Cardiac muscle cell (in vitro differentiated cells and primary cell): ENCODE measurements at places on chromosomes 12 and 14. TPM values are rescaled to one million over a fixed set of nuclear protein-coding genes. Genes with fewer than 3 reads are reported as not detected.

DNA sequence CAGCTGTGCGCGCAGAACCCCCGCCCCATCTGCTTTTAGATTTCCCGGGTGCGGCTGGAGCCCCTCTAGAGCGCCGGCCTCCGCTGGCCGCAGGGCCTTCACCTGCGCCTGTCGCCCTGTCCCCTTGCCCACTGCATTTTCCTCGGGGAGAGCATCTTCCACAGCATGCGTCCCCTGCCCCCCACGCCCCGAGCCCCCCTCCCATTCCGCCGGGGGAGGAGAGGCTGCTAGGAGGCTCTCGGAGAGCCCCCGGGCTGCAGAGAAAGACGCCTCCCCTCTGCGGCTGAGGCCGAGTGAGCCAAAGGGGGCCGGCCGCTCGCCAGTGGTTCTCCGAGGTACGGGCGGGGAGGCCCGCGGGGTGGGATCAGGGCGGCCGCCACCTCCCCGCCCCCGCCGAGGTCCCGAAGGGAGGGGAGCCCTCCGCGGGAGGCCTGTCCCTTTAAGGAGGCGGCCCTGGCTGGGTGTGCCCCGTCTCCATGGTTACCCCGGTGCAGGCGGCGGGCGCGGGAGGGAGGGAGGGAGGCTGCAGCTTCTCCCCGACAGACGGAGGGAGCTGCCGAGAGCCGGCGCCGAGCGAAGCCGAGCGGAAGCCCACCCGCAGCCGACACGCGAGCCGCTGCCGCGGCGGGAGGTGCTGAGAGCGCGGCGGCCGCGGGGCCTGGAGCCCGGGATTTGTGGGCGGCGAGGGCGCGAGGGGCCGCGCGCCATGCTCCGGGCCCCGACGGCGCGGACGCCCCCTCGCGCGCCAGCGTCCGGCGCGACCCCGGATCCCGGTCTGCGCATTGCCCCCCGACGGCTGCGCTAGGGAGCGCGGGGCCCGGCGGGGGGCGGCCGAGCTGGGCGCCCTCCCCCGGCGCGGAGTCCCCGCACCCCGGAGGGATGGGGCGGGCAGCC, at the start of gene KCNH3:
Gene KCNH3, plus strand, starts transcription at position 521 of the 894 bp plus-strand sequence. CDS start 387 bp downstream, outside the sequence.
- H3K4me3 ChIP-seq, result peak within 1 kb of the TSS; percentile 36
- H3K36me3 ChIP-seq, result no peaks in the 10 kb centered on the region
- peaks cover 95% of the 10 kb centered on the region for H3K27me3 ChIP-seq
- H3K27ac ChIP-seq, result no peak within 1 kb of the TSS

Gene RNFT2
- total RNA-seq, result 17.5 and 19.1 TPM in 2 replicates

Gene SERPINA10
- not detected in 2 replicates for total RNA-seq

GRCh38 chr12:15520844-15521243, 198.5 kb downstream of the PTPRO start:
- no peaks in the 10 kb centered on the region for H3K4me1 ChIP-seq
- H3K27ac ChIP-seq, result no peak overlapping the region
- no peak overlapping the region for H3K4me3 ChIP-seq
- no peaks in the 10 kb centered on the region for H3K27me3 ChIP-seq
- no peak for DNase-seq

- no peak overlapping the region for H3K27ac ChIP-seq
- no peak overlapping the region for H3K4me3 ChIP-seq
- no peaks in the 10 kb centered on the region for H3K4me1 ChIP-seq
- H3K36me3 ChIP-seq, result no peaks in the 10 kb centered on the region
- no peaks in the 10 kb centered on the region for H3K27me3 ChIP-seq
- no peak for DNase-seq
These were observed 116.8 kb upstream of the ABCD2 start for GRCh38 chr12:39736406-39736805.

Gene RFLNA
- 4.5 and 5.7 TPM in 2 replicates for total RNA-seq

GRCh38 chr14:76104802-76105355, 46.8 kb upstream of the GPATCH2L start:
- no peak overlapping the region for H3K27ac ChIP-seq
- H3K36me3 ChIP-seq, result no peaks in the 10 kb centered on the region
- H3K4me3 ChIP-seq, result no peak overlapping the region

GRCh38 chr14:101098641-101099040, 195.1 kb upstream of the RTL1 start:
- no peak overlapping the region for H3K27ac ChIP-seq
- H3K27me3 ChIP-seq, result no peaks in the 10 kb centered on the region
- H3K36me3 ChIP-seq, result no peaks in the 10 kb centered on the region
- H3K4me1 ChIP-seq, result no peaks in the 10 kb centered on the region

- peak overlapping the region; percentile 76 for H3K27ac ChIP-seq
- H3K4me3 ChIP-seq, result no peak overlapping the region
- no peaks in the 10 kb centered on the region for H3K4me1 ChIP-seq
These were observed 15.0 kb downstream of the ZFYVE21 start for GRCh38 chr14:103730490-103731035.

Gene KSR2
- total RNA-seq, result under 0.01 and 0.04 TPM in 2 replicates

DNA sequence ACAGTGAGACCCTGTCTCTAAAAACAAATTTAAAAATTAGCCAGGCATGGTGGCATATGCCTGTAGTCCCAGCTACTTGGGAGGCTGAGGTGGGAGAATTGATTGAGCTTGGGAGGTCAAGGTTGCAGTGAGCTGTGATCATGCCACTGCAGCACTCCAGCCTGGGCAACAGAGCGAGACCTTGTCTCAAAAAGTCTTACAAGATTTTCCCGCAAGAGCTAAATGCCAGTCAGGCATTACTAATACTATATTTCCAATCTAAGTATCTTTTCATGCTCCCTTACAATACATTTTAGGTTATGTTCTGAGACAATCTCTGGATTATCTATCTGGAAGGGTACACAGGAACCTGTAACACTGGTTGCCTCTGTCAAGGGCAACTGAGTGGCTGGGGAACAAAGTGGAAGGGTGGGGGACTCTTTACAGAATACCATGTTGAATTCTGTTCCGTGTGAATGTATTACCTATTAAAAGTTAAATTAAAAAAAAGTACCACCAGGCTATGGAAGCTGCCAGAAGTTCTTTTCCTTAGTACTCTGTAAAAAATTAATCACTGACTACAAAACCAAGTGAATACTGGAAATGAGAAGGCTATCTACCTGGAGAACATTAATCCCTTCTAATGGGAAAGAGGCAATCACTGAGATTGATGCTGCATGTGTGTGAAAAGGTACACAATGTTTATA, 56.7 kb downstream of the BTBD7 start:
- no peak overlapping the region for H3K4me3 ChIP-seq
- no peak for DNase-seq
- H3K4me1 ChIP-seq, result peaks cover 6% of the 10 kb centered on the region
- H3K27me3 ChIP-seq, result no peaks in the 10 kb centered on the region

GRCh38 chr12:94231709-94232108, 83.3 kb downstream of the PLXNC1 start:
- no peaks in the 10 kb centered on the region for H3K27me3 ChIP-seq
- no peak overlapping the region for H3K27ac ChIP-seq
- H3K4me1 ChIP-seq, result peaks cover 7% of the 10 kb centered on the region
- H3K36me3 ChIP-seq, result no peaks in the 10 kb centered on the region

DNA sequence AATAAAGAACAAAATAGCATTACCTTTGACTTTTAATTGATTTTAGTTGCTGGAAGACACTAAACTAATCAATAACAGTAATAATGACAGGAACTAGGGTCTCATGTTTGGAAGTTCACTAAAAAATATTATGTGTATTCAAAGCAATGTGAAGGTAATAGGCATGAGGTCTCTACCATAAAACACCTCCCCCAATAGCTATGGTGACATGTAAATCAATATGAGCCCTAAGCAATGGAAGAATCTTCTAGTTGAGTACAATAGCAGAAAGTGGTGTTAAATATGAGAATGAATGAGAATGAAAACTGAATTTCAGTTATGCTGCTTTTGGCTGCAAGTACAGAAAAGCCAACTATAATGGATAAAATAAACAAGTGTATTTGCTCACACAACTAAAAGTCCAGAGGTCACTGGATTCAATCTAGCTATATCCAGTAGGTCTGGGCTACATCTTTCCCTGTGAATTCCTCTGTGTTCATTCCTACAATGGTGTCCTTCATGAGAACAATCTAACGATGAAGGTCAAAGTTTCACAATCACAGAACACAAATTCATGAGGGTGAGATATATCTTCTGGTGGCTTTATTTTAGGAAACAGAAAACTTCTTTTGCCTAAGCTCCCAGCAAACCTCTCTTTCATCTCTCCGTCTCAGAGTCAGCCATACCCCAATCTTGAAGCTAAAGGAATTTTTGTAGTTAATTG, 728.0 kb downstream of the FSCB start:
- H3K27me3 ChIP-seq, result no peaks in the 10 kb centered on the region
- H3K4me3 ChIP-seq, result no peak overlapping the region
- no peak for DNase-seq
- H3K4me1 ChIP-seq, result no peaks in the 10 kb centered on the region
- H3K27ac ChIP-seq, result no peak overlapping the region

Gene DDN
- total RNA-seq, result 4.4 and 5.4 TPM in 2 replicates

- no peak overlapping the region for H3K4me3 ChIP-seq
- H3K27ac ChIP-seq, result no peak overlapping the region
- DNase-seq, result peak; percentile 36
These were observed 500.4 kb upstream of the GARIN6 start for GRCh38 chr12:99147130-99147529.

GRCh38 chr14:99037777-99038430, 234.1 kb downstream of the BCL11B start:
- H3K27me3 ChIP-seq, result no peaks in the 10 kb centered on the region
- H3K27ac ChIP-seq, result no peak overlapping the region
- no peak overlapping the region for H3K4me3 ChIP-seq

GRCh38 chr14:90228478-90228877, 27.9 kb upstream of the PSMC1 start:
- no peak for DNase-seq
- H3K4me3 ChIP-seq, result no peak overlapping the region
- H3K36me3 ChIP-seq, result no peaks in the 10 kb centered on the region
- H3K27me3 ChIP-seq, result no peaks in the 10 kb centered on the region
- no peak overlapping the region for H3K27ac ChIP-seq
- H3K4me1 ChIP-seq, result no peaks in the 10 kb centered on the region

DNA sequence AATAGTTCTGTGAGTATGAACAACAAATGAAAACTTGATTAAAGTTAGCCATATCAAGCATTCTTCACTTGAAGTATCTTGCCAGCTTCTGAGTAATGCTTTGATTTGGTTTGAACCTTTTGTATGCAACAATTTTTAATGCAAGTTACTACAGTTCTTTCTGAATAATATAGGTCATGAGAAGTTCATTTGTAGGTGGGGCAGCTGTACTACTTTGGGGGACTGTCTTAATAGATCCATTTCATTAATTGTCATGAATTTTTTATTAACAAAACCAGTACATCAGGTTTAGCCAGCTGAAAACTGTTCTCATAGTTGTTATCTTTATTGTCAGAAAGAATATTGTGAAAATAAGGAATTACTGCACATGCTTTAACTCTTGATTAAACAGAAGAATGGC, 142.7 kb downstream of the FOXA1 start:
- H3K4me1 ChIP-seq, result no peaks in the 10 kb centered on the region
- H3K4me3 ChIP-seq, result no peak overlapping the region
- no peaks in the 10 kb centered on the region for H3K27me3 ChIP-seq
- no peaks in the 10 kb centered on the region for H3K36me3 ChIP-seq
- H3K27ac ChIP-seq, result no peak overlapping the region

- H3K4me1 ChIP-seq, result peaks cover 55% of the 10 kb centered on the region
- no peak overlapping the region for H3K4me3 ChIP-seq
- H3K36me3 ChIP-seq, result no peaks in the 10 kb centered on the region
- DNase-seq, result no peak
These were observed 151.1 kb downstream of the SAMD4A start for GRCh38 chr14:54718046-54718445.

DNA sequence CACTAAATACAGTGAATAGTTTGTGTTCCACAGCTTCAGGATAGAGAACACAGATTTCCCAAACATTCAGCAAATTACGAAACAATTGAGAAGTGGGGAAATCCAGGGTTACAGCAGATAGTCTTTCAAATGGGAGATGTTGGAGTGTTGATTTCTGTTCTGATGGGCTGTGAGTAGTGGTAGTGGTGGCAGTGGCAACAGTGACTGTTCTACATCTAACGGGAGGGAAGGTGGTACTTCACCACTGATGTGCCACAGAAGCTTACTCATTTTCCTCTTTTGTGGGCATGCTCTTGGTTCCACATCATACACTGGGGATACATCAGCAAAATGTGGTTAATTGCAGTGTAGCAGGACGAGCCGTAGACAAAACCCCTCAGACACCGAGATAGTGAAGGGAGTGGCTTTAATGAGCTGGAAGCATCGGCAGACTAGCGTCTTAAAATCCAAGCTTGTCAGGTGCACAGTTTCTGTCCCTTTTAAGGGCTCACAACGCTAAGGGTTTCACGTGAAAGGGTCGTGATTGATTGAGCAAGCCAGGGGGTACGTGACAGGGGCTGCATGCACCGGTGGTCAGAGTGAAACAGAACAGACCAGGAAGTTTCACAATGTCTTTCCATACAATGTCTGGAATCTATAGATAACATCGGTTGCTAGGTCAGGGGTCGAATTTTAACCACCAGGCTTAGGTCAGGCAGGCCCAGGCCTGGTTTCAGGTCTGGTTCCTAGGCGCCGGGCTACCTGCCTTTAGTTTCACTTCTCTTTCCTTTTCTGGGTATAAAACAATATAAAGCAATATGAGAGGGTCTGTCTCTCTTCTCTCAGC, 330.6 kb upstream of the FBXO33 start:
- no peaks in the 10 kb centered on the region for H3K4me1 ChIP-seq
- H3K36me3 ChIP-seq, result no peaks in the 10 kb centered on the region
- H3K27ac ChIP-seq, result no peak overlapping the region
- no peaks in the 10 kb centered on the region for H3K27me3 ChIP-seq
- H3K4me3 ChIP-seq, result no peak overlapping the region

GRCh38 chr14:39265806-39266524, 32.2 kb downstream of the MIA2 start:
- H3K36me3 ChIP-seq, result no peaks in the 10 kb centered on the region
- DNase-seq, result peak; percentile 5
- peak overlapping the region; percentile 59 for H3K4me3 ChIP-seq
- peaks cover 12% of the 10 kb centered on the region for H3K4me1 ChIP-seq

- no peak overlapping the region for H3K4me3 ChIP-seq
- no peak for DNase-seq
- no peak overlapping the region for H3K27ac ChIP-seq
- H3K27me3 ChIP-seq, result no peaks in the 10 kb centered on the region
- H3K36me3 ChIP-seq, result peaks cover 3% of the 10 kb centered on the region
These were observed 10.7 kb downstream of the POMT2 start for GRCh38 chr14:77310026-77310425.

DNA sequence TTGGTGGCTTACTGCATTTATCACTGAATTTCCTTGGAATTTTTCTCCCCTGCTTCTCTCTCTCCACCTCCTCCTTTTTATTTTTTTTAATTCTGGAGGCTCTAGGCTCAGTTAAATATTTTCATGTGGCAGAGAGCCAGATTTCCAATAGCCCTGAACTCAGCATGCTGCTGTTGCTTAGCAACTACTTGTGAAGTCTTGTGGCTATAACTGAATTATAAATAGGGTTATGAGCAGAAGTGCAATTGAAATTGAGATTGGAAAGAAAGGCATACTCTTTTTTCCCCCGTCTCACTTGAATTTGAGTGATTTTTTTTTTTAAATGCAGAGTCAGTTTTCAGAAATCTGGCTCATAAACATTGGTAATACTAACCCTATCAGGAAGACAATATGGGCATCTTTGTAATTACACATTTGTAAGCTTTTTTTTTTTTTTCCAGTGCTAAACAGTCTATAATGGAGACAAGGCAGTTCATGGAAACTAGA, 38.3 kb downstream of the ATF7IP start:
- H3K4me1 ChIP-seq, result peaks cover 16% of the 10 kb centered on the region
- H3K27me3 ChIP-seq, result no peaks in the 10 kb centered on the region
- H3K27ac ChIP-seq, result no peak overlapping the region
- H3K4me3 ChIP-seq, result no peak overlapping the region
- no peaks in the 10 kb centered on the region for H3K36me3 ChIP-seq
